Coronary artery (tissue), 2 donors: ENCODE measurements at places on chromosomes 11 and 22.
A peak's percentile ranks its signal among the peaks of the same experiment; 100 is the strongest.

GRCh38 chr11:124751391-124751740 is 689 bp downstream of the VSIG2 start:
- DNase-seq: no peak

GRCh38 chr11:125069008-125069407 is 5.9 kb downstream of the SLC37A2 start:
- DNase-seq: no peak

- no peak for DNase-seq
Observed at GRCh38 chr11:47187723-47188122, 1.5 kb upstream of the PACSIN3 start.

DNA sequence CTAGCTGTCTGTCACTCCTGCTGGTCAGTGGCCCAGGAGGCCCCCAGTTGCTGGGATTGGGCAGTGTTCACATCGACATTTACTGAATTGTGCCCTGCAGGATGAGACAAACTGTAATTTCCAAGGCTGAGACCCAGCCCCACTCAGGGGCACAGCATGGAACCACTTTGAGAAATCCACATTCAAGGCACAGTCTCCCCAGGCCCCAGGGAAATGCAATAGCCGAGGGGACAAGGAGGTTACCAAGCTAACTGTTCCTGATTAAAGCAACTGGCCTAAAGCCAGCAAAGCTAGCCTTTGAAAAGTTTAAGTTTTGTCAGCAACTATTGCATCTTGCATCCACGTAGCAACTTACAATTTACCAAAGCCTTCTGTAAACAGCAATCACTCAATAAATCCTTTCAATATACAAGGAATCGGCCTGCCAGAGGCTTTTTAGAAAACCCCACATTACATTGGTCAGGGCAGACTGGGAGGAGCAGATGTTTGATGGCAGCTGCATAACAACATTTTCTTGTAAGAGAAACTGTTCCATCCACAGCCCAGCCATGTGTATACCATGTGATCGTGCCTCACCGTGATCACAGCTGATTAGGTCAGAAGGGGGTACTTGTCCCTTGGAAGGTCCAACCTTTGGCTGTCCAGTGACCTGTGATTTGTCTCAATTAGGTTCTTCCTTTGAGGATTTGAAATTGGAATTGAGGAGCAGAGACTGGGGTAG is 103.9 kb downstream of the TENM4 start:
- no peak for DNase-seq

DNA sequence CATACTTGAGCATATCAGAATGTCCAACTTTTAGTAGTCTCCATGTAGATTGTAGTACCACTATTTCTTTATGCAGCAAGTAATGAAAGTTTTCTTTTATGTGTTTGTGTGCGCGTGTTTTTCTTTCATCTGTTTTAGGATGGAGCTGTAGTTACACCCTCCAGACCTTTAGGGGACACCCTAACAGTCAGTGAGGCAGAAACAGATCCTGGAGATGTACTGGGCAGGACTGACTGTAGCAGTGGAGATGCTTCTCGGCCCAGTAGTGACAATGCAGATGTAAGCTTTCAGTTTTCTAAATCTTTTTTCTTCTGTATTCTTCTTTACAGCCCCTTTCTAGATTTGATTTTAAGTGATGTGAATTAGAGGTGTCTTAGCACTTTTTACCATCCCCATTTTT is 79.9 kb upstream of the GRIK4 start:
- no peak for DNase-seq

DNA sequence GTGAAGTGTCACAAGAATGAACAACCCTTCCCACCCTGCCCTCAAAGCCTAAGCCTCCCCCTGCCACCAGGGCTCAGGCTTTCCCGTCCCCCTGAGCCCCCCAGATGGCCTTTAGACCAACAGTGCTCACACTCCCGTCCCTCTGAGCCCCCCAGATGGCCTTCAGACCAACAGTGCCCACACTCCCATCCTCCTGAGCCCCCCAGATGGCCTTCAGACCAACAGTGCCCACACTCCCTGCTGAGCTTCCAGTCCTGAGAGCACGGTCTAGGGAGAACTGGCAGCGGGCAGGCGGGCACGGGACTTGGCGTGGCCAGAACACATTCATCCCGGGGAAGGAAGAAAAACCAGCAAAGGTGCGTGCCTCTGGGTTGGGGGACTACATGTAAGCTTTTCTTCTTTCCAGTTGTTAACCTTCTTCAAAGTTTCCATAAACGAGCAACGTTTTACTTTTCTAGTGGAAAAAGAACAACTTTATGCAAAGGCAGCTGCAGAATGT is 2.5 kb downstream of the MRGPRG start:
- no peak for DNase-seq

DNA sequence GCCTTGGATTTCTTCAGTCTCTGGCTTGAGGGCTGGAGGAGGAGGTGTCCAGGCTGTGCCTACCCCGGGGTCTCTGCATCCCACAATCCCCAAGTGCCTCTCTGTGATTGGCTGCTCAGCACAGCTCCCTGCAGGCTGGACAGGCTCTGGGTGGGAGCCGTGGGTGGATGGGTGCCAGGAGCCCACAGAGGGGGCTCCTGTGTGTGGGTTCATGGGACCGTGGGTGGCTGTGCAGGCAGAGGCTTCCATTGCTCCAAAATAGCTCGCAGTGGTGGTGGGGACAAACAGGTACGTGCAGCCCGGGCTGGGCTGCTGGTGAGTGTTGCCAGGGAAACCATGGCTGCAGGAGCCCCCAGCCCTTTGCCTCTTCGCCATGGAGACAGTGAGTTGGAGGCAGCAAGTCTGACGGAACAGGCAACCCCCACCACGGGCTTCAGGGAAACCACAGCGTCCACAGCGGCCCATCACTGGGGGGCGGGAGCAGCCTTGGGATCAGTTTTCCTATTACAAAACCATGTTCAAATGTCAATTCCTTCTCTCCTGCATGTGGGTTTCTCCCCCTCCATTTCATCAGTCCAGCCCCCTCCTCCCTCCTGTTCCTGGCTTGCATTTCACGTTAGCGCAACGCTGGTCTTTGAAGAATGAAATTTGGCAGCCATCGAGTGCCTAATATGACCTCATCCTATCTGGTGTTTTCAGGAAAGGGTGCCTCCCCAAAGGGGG is 155.2 kb downstream of the TRIM29 start:
- no peak for DNase-seq

DNA sequence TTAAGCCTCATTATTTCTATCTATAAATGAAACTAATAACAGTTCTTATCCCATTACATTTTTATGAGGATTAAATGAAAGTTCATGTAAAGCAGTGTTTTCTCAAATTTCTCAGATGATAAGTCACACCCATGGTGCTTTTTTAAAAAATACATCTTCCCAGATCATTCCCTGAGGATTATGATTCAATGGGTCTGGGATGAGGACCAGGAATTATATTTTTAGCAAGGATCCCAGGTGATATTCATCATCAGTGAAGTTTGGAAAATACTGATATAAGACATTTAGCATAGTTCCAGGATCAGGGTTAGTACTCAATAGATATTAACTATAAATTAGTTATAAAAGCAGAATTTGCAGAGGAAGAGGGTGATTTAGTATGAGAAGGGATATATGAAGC is 89.1 kb downstream of the BBOX1 start:
- DNase-seq: no peak

DNA sequence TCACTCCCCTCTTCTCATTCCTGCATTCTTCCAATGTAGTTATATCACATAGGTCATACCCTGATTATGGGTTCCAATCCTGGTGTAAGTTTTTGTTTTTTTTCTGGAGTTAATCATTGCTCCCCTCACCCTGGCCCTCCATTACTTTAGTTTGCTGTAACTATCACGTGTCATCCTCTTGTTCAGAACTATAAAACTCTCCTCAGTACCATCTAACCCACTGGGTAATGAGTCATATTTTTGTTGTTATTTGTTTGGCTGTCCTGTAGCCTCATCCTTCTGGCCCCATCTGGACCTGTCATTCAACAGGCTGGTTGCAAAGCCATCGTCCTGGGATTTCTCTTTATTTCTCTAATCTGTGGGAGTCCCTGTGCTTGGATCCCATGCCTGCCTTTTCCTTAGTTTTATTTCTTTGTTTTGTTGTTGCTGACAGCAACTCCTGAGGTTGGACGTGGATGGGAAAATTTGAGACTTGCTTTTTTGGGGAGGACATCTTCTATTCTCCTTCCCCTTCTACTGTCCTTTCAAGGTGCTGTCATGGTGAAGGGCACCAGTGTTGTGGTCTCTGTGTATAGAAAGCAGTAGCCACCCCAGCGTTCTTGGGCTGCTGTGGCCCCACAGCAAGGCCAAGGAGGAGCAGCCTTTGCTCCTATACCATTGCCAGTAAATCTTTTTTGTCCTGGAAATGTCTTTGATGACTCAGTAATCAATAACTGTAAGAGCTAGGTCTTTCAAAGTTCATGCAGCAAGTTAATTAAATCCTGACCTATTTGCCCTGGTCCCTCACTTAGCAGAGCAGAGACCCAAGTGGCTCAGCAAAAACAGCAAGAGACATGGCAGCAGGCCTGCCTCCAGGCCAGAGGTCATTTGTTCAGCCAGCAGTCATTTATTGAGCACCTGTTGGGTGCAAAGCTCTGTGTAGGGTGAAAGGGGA is 82.5 kb downstream of the C22orf31 start:
- no peak for DNase-seq

- no peak for DNase-seq
Observed at GRCh38 chr11:34027516-34028408, 23.8 kb upstream of the CAPRIN1 start.

- DNase-seq: no peak
Observed at GRCh38 chr11:101497291-101497690, 86.5 kb downstream of the TRPC6 start.

- no peak for DNase-seq
Observed at GRCh38 chr11:541433-541885, 4.1 kb downstream of the LRRC56 start.

DNA sequence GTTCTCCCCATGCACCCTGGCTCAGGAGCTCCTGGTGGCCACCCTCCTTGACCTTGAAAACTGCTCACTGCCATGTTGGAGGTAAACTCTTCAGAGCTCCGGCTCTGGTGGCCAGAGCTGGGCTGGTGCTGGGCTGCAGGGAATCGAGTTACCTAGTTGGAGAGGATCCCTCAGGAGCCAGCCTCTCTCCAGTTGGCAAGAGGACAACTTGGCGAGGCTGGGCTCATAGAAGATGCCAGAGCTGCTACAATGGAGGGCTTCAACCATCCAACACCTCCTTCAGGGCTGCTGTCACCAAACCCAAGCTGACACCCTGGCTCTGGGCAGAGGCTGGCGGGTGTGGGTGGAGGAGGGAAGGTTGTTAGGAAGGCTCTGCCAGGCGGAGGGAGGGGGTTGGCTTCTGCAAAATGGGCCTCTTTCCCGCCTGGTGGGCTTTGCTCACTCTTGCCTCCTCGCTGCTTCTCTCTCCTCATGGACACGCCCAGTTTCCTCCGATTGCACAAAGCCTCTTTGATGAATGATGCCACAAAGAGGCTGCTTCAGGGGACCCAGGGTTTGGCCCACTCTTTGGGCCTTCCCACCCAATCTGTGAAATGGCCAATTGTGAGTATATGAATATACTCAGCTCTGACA is 53.1 kb downstream of the THAP12 start:
- DNase-seq: no peak

GRCh38 chr11:114258696-114259095 is 37.5 kb upstream of the NNMT start:
- DNase-seq: no peak

DNA sequence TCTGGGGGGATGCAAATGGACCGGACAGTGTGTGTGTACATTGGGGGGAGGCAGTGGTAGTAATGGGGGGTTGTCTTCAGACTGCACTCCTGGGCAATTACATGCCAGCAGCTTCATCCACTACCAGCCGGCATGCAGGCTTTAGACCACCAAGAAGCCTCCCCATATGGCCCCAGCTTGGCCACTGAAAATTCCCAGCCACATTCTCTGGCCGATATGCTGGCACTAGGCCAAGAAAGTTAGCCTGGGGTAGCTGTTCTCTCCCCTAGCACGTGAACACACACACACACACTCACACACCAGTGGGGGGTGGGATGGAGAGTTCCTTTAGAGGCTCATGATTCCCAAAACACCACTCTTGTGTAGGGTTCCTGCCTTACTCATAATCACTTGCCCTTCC is 3.6 kb upstream of the ROBO3 start:
- peak; percentile 33 for DNase-seq

DNA sequence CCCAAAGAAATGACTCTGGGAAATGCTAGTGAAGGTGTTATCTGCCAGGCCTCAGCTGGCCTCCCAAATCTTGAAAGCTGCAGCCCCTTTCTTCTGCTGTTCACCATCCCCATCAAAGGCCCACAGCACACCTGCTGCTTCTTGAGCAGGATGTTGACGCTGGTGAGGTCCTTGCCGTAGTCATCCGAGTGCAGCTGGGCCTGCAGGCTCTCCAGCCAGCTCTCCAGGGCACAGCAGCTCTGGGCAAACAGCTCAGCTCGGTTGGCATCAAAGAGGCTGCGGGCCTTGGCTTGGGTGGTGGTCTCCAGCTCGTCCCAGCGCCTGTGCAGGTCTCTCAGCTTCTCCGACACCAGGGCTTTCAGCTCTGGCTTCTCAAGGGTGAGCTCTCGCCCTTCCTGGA is 18.5 kb upstream of the RBM4B start:
- no peak for DNase-seq

- no peak for DNase-seq
Observed at GRCh38 chr11:35160902-35161597, 22.1 kb downstream of the CD44 start.

GRCh38 chr11:77372726-77373125 is 71.2 kb upstream of the GDPD4 start:
- no peak for DNase-seq

- no peak for DNase-seq
Observed at GRCh38 chr11:132311703-132312102, 941.3 kb downstream of the NTM start.

GRCh38 chr22:48796310-48797015 is 1031.2 kb downstream of the BRD1 start:
- no peak for DNase-seq

- no peak for DNase-seq
Observed at GRCh38 chr11:35317253-35317652, 102.1 kb downstream of the SLC1A2 start.

DNA sequence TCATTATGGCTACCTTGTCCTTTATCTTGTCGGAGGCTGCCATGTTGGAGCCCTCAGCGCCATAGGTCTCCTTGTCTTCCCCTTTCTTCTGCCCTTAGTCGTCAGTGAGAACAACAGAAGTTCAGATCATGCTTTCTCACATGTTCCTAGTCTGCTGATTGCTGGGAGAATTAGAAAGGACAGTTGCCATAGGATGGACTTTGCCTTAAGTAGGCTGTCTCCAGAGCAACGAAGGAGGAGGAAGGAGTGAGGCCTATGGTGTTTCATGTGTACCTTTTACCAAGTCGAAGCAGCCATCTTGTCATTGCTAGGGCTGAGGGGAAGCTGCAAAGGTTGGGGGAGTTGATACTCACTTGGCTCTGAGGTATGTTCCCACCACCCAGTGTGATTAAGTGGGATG is 62.6 kb downstream of the SYT13 start:
- no peak for DNase-seq

DNA sequence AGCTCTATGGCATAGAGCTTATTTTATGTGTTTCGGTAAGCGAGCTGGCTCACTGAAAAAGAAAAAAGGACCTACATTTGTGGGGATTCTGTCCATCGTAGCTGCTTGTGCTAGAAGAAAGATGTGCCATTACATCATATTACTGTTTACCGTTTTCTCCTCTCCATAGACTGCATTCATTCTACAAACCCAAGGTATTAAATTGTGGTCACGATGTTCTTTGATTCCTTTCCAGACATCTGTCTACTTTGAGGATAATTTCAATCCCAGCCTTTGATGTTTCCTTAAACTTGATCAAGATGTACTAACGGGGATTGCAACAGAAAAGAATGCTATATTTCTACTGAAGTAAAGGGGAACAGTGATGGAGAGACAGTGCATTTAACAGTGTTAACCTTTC is 5.5 kb upstream of the OR52N1 start:
- DNase-seq: no peak

GRCh38 chr11:121615501-121615900 is 162.7 kb upstream of the SORL1-AS1 start:
- DNase-seq: no peak

GRCh38 chr11:20363500-20364340 is at the start of gene HTATIP2:
Gene HTATIP2, plus strand, starts transcription at chr11:20363714. Its CDS starts 524 bp downstream, at chr11:20364238.
- DNase-seq: peak; percentile 81
